Activated CD8-positive, alpha-beta memory T cell treated with anti-CD3 and anti-CD28 coated beads, Interleukin-2, amount 10 ng/mL, durations not matched to agents 7 days and 5 days (primary cell): ENCODE measurements at places on chromosomes 7 and 10. TPM values are rescaled to one million over a fixed set of nuclear protein-coding genes. Genes with fewer than 3 reads are reported as not detected.

ANXA11 gene
- 251 TPM for total RNA-seq

DHX32 gene
- 12.1 TPM for total RNA-seq

NEURL1 gene
- total RNA-seq = 2.5 TPM

ASCC1 gene
- total RNA-seq = 34.9 TPM

EXOSC1 gene
- total RNA-seq = 56.8 TPM

ARHGEF35 gene
- total RNA-seq = 2.6 TPM

SEMA3E gene
- total RNA-seq = not detected

MACC1 gene
- 1.5 TPM for total RNA-seq

- peaks cover 15% of the 10 kb centered on the region for H3K27me3 ChIP-seq
- no peak overlapping the region for H3K27ac ChIP-seq
- no peaks in the 10 kb centered on the region for H3K36me3 ChIP-seq
- no peak overlapping the region for H3K4me3 ChIP-seq
- DNase-seq = no peak
These were observed 167.6 kb downstream of the ANK3 start for GRCh38 chr10:60222047-60222446.

- no peak overlapping the region for H3K27ac ChIP-seq
- peaks cover 10% of the 10 kb centered on the region for H3K4me1 ChIP-seq
- H3K27me3 ChIP-seq = peaks cover 55% of the 10 kb centered on the region
- peaks cover 2% of the 10 kb centered on the region for H3K36me3 ChIP-seq
- no peak overlapping the region for H3K4me3 ChIP-seq
These were observed 276.1 kb upstream of the NEBL start for GRCh38 chr10:21172930-21173801.

DNA sequence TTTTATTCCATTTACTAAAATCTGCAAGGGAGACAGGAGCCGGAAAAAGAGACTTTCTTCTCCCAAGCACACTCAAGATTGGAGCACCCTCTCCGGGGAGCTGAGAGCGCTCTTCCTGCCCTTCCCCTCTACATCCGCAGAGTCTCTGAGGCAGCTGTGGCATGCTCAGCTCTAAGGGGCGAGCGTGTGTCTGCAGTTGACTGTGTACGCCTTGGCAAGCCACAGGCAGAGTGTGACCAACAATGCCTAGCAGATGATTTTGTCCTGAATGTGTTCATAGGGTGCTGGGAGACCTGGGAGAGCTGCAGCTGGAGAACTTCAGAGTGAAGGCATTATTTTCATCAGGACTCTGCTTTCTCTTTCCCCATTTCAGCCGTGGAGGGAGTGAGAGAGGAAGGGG lies 20.7 kb downstream of the MTURN start:
- no peaks in the 10 kb centered on the region for H3K36me3 ChIP-seq
- no peaks in the 10 kb centered on the region for H3K27me3 ChIP-seq
- peaks cover 31% of the 10 kb centered on the region for H3K4me1 ChIP-seq
- H3K27ac ChIP-seq = no peak overlapping the region

DNA sequence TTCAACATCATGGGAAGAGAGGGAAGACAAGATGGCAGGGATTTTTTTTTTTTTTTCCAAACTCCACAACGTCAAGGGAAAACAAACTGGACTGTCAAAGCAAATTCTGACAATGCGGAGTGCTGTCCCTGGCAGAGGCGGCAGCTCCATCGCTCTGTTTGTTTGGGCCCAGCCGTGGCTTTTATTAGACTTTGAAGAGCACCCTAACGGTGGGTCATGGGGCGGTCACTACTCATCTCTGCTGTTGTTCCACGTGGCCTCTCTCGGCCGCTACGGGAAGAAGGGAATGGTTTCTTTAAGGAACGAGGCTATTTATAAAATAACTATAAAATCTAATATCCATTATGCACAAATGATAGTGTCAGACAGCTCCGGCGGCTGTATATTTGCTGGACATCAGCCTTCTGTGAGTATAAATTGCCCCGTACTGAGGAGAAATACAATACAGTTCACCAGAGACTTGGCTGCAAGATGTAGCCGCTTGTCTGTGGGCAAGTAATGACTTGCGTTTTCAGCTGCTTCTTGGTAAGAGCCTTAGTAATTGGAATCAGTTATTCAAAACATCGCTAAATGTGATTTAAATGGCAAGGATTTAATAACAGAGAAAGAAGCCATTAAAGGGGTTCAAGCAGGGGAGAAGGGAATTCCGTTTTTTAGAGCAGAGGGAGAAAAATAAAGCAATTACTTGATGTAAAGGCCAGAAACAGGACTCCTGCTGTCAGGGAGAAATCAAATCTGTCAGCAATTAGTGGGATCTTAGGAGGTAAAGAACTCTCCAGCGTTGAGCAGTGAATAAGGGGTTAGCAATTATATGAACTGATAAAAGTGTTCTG lies 61.7 kb upstream of the RAB11FIP2 start:
- peaks cover 7% of the 10 kb centered on the region for H3K4me1 ChIP-seq
- no peak for DNase-seq
- no peaks in the 10 kb centered on the region for H3K36me3 ChIP-seq

GRCh38 chr10:46307281-46308112 lies 20.7 kb downstream of the ANTXRL start:
- H3K27ac ChIP-seq = no peak overlapping the region
- H3K4me3 ChIP-seq = no peak overlapping the region
- H3K4me1 ChIP-seq = no peaks in the 10 kb centered on the region
- H3K36me3 ChIP-seq = no peaks in the 10 kb centered on the region

DNA sequence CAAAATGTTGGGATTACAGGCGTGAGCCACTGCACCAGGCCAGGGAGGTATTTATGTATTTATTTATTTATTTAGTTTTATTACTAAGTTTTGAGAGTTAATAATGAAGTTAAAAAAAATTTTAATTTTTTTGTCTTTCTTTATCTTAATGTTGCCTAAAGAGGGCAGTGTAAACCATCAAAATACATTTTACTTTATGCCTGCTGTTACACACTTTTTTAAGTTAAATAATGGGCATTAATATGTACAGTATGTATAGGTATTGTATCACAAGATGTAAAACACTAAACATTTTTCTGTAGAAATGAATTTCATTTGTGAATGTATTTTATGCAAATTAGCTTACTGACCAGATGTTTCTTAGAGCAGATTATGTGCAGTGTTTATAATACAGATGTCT lies 129.4 kb downstream of the AASS start:
- H3K27me3 ChIP-seq = no peaks in the 10 kb centered on the region
- no peak overlapping the region for H3K27ac ChIP-seq
- H3K4me3 ChIP-seq = no peak overlapping the region

DNA sequence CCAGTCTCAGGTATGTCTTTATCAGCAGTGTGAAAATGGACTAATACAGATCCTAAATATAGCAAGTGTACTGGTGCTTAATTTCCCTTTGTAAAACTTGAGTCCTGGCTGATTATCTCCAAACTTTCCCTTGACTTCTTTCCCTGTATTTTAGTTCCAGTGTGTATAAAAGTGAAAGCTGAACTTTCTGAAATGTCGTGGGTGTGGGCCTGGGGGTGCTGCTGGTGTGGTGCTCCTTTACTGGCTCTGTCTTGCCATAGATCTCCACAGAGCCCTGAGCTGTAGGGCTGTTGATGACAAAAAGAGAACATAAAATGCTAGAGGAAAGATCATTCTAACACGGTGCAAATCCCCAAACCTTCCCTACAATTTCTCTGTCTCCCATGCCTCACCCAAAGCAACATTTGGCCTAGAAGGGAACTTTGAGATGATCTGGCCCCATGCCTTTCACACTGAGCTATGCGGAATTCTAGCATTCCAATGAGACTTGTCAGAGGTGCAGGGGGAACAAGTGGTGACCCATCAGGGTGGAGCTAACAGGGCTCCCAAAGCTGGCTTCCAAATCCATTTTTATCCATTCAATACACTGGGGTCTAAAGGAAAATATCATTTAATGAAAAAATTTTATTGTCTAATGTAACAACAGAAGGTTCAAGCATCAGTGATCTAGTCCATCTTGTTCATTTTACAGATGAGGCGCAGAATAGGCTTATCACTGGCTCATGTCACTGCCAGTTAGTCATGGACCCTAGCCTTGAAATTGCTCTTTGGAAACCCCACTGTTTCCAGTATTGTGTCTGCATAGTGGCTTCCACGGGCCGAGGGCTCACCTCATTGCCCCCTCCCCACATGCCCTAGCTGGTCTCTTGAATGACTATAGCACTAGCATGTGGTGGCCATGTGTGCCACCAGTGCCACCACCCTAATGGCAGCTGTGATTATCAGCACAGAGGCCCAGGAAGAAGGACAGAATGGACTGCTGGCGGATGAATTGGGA lies 1000.9 kb downstream of the LRMDA start:
- no peak overlapping the region for H3K27ac ChIP-seq
- no peak for DNase-seq
- H3K36me3 ChIP-seq = no peaks in the 10 kb centered on the region
- no peaks in the 10 kb centered on the region for H3K27me3 ChIP-seq
- no peak overlapping the region for H3K4me3 ChIP-seq

- peaks cover 9% of the 10 kb centered on the region for H3K4me1 ChIP-seq
- no peak overlapping the region for H3K27ac ChIP-seq
- no peak overlapping the region for H3K4me3 ChIP-seq
- no peak for DNase-seq
These were observed 53.2 kb downstream of the ICA1 start for GRCh38 chr7:8208816-8209215.

- peaks cover 13% of the 10 kb centered on the region for H3K4me1 ChIP-seq
- DNase-seq = no peak
- H3K27me3 ChIP-seq = no peaks in the 10 kb centered on the region
- no peak overlapping the region for H3K27ac ChIP-seq
- H3K4me3 ChIP-seq = no peak overlapping the region
These were observed 339.0 kb downstream of the RNLS start for GRCh38 chr10:88243836-88244730.

- no peak overlapping the region for H3K27ac ChIP-seq
- H3K36me3 ChIP-seq = no peaks in the 10 kb centered on the region
- DNase-seq = no peak
- H3K4me1 ChIP-seq = peaks cover 13% of the 10 kb centered on the region
These were observed 167.4 kb upstream of the SH2B2 start for GRCh38 chr7:102119213-102119651.

- H3K4me1 ChIP-seq = peaks cover 12% of the 10 kb centered on the region
- H3K27me3 ChIP-seq = peaks cover 19% of the 10 kb centered on the region
- DNase-seq = peak; percentile 89
- peak overlapping the region; percentile 86 for H3K27ac ChIP-seq
- H3K4me3 ChIP-seq = peak overlapping the region; percentile 94
These were observed 75.2 kb downstream of the PAXIP1 start for GRCh38 chr7:154927624-154928125.
